ENCODE measurements at places on chromosomes 2 and 18.

GRCh38 chr2:212791569-212791968 lies 253.0 kb upstream of the ERBB4 start:
- no peak for DNase-seq

DNA sequence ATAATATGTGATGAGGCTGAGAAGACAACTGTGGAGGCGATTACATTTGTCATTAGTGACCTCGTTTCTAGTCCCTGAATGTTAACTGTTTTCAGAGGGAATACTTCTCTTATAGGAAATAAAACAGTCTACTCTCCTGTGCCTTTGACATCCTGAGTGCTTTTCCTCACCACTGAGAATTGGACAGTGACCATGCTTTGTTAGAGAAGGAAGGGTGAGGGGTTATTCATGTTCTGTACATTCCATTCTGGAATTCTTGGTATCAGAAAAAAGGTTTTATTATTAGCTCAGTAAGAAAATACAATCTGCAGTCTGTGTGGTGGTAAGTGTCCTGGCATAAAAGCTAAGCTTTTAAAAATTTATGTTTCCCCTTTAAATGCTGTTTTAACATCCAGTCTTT lies 58.8 kb downstream of the PARD3B start:
- DNase-seq, result no peak

DNA sequence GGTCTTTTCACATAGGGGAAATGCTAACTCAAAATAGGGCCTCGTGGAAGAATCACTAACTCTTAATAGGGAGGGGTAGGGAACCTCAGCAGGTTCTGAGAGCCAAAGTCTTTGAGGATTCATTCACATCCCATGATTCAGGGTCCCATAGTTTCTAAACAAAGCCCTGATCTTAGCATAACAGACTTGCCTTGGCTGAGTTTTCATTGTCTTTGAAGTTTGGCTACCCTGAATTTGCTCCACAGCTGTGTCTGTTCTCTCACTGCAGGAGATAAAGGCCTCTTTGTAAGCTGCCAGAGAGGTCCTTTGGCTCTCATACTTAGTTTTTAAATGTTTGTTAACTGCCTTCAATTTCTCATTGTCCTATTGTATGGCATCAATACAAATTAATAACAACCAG lies 54.5 kb downstream of the ZDBF2 start:
- no peak for DNase-seq

DNA sequence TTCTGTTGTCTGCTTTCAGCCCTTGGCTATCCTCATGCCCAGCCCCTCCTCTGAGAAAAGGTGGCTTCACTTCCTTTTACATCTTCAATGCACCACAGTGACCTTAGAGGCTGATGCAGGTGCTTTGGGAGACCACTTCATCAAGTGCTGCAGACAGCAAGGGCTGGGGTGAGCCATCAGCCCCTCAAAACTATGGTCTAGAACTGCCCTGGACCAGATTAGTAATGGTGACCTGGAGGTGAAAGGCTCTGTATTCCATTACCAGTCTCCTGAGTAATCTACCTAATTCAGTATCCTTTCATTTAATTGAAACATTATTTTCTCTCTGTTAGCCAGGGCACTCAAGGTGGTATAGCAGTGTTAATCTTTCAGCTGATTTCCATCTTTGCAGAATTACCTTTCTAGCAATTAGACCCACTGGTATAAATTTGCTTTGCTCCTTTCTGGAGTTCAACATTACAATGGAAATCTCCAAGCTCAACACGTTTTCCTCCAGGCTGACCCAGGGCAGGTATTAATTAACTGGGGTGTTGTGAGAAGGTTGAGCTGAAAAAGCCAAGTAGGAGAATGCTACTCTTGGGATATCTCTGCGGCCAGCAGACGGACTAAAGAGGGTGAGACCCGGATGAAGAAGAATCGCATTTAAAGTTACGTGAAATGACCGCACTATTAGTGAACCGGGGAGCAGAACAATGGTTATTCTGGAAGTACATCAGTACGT lies 469.0 kb downstream of the MEIS1 start:
- no peak for DNase-seq

Data from NCI-H187 (cell line).